ENCODE measurements at places on chromosomes 5 and 9.

- no peak for DNase-seq
Observed at GRCh38 chr9:7937761-7938491, 138.3 kb upstream of the DMAC1 start.

DNA sequence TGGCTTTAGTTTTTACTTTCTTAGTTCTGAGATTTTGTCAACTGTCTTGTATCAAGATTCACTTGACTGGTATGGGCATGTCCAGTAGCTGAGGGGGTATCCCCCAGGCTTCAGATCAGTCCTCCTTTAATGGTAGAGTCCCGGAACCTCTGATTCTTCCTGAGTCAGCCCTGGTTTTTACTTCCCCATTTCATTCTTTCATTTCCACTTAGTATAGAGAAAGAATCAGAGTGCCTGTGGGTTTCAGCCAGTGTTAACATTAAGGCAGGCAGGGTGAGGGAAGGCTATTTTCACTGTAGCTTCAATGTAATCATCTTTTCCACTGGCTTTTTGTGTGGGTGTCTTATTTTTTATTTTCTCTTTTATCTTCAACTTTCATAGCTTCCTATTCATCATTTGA, 8.3 kb upstream of the COMMD10 start:
- DNase-seq, result no peak

DNA sequence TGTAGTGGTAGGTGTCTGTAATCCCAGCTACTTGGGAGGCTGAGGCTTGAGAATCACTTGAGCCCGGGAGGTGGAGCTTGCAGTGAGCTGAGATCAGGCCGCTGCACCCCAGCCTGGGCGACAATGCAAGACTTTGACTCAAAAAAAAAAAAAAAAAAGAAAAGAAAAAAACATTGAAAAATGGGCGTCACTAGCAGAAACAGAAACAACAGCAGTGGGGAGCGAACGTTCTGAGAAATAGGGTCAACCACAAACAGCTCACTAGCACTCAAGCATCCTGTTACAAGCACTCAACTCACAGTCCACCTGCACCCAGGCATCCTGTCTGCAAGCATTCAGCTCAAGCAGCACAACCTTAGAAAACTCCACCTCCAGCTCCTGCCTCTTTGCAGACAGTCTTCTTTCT, 17.2 kb downstream of the TRIM14 start:
- no peak for DNase-seq

GRCh38 chr5:126044111-126044668, 379.0 kb upstream of the GRAMD2B start:
- DNase-seq, result no peak

DNA sequence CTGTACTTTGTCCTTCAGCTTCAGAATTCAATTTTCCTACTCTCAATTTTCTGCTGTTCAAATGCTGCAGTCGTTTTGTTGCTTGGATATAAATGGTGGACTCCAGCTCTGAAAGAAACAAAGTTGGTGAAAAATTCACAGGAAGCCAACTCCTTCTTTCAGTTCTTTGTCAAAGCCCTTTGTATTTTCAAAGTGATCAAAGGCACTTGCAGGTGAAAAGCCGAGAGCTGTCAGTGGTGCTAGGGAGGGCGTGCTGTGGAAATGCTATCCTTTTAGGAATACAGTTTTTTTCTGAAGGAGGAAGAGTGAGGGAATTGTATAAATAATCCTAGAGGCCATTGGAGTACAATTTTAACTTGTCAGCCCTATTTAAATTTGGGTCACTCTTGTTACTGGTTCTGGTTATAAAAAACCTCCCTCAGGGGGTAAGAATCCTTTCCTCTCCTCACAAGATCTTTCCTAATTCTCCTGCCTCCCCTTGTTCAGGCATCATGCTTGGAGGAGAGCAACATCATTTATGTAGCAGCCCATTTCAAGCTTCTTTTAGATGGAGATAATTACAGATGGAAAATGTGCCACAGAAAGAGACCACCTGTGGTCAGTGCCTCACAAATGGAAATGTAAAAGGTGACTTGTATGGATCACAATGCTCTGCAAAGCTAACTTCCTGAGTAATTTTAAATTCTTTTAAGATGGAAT, 62.5 kb upstream of the GHR start:
- no peak for DNase-seq

DNA sequence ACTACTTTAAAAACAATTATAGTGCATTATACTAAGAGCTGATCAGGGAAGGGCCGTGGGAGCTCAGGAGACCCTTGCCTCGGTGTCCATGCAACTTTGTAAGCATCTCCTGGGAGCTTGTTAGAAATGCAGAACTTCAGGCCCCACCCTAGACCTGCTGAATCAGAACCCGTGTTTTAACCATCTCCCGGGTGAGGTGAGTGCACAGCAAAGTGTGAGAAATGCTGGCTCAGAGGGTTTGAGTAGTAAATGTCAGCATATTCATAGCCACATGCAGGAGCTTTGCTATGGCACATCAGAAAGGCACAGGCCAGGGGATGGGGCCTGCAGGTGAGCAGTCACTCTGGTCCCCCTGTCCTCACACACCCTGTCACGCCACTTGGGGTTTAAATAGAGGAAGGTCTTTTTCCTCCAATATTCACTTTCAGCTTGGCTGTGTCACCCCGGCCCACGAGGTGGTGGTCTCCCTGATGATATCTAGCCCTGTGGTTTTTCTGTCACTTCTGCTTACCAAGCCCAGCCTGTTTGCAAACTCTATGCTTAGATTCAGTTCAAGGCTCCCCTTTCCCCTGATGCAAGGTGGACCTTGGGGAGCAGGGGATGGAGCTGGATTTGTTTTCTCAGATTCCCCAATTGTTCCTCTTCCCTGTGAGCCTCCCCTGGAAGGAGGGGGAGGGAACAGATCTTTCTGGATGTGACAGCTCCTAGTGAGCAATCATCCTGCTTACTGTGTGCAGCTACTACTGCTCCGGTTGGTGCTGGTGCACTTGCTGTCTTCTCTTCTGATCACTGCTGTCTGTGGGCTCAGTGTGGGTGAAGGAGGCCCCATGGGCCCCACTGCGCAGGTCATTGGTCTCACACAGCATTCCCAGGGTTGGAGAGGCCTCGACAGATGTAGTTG, 51.8 kb upstream of the TGFBR1 start:
- DNase-seq, result no peak

DNA sequence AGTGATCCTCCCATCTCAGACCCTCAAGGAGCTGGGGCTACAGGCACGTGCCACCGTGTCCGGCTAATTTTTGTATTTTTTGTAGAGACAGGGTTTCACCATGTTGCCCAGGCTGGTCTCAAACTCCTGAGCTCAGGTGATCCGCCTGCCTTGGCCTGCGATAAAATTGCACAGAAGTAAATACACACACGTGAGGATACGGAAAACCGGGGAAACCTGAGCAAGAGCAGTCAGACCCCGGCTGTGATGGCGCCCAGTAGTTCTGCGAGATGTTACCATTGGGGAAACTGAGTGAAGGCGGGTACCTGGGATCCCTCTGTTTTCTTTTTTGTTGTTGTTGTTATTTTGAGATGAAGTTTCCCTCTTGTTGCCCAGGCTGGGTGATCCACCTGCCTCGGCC, 114.9 kb downstream of the C9orf50 start:
- no peak for DNase-seq

- DNase-seq, result no peak
Observed at GRCh38 chr5:125463466-125464092, 717.1 kb upstream of the ZNF608 start.

GRCh38 chr9:97527626-97528528, 26.4 kb downstream of the TMOD1 start:
- DNase-seq, result no peak

DNA sequence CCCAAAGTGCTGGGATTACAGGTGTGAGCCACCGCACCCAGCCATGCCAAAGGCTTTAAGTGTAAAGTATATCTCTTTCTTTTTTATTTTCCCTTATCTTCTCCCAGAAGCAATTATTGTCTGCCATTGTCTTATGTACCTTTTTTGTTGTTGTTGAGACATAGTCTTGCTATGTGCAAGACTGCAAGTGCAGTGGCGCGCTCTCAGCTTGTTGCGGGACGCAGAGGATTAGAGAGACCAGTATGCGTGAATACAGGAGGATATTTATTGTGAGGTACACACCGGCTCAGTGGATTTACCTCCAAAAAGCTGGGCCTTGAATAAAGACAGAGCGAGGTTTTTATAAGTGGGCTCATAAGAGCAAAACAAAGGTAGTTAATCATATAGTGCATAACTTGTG, 11.8 kb downstream of the TMEM38B start:
- no peak for DNase-seq

- DNase-seq, result no peak
Observed at GRCh38 chr5:149707097-149707496, 23.0 kb upstream of the PPARGC1B start.

DNA sequence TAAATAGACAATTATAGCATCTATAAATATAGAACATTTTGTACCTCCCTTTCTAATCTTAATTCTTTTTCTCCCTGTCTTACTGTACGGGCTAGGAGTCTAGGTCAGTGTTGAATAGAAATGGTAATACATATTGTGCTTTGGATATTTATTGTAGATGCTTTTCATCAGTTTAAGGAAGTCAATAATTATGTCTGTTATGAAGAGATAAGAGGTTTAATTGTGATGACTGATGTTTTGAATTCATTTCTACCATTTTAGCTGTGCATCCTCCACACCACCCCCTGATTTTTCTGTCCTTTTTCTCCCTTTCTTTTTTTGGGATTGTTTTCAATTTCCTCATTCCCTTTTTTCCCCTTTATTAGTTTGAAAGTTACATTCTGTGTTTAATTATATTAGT, 95.8 kb downstream of the DOCK2 start:
- DNase-seq, result no peak

DNA sequence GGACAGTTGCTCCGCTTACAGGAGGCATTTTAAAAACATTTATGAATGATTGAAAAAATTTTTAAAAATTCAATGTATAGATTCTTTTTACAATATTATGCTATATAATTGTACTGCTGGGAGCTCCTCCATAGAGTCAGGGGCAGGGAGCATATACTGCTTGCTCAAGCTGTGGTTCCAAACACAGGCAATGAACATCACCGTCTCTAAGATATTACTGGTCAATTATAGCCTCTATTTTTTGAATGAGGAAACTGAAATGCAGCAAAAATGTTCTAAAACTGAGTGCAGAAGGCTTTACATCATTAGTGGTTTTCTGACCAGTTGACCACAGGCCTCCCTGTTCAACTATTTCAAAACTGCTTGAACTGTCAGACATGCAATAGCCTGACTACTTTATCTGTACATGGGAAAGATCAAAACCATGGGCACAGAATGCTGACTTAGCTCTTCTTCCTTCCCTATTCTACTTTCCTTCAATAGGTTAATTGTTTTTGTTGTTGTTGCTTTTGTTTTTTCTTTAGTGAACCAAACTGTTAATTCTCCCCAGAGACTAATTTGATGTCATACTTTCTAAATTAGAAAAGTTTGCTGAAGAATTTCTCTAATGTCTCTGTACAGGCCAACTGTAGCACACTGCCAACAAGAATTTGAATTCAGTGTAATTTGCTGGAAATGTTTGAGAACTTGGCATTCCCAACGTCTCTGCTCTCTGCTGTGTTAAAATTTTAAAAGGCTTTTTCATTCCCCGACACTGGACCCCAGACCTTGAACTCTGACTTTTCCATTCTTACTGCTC, 107.6 kb upstream of the MPDZ start:
- DNase-seq, result no peak

GRCh38 chr5:172674155-172674554, 33.1 kb downstream of the NEURL1B start:
- no peak for DNase-seq

DNA sequence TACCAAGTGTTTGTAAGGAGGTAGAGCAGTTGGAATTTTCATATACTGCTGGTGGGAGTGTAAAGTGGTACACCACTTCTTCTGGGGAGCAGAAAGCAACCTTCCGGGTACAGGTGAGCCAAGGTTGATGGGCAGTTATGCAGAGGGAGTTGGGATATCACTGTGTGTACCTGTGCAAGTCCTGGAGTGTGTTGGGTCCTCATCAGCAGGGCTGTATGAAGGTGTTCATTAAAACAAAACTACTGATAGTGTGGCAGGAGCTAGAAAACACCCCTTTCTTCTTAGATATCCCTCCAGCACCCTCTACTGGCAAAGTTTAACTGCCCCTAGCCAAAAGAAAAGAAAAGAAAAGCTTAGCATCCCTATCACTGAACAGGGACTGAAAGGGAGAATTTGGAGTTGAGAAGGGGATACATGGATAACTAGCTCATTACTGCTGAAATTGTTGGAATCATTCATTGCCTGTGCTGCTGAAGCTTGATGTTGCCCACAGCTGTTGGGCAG, 10.7 kb downstream of the MARCHF6 start:
- DNase-seq, result no peak

- DNase-seq, result no peak
Observed at GRCh38 chr9:86830356-86830755, 117.0 kb downstream of the GAS1 start.

DNA sequence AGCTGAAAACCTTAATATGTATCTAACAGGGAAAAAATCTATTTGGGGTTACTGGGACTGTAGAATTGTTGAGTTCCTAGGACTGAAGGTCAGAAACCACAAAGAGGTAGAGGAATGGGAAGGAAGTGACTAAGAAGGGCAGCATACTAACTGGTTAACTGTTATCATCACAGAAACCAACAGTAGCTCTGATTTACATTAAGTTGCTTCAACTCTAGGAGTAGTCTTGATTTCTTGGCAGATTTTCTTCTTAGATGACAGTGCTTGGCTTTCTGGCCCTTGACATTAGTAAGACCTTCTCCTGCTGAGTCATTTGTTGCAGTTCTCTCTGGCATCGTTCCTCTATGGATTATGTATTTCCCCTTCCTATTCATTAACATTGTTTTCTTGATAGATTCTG, 116.1 kb upstream of the RASA1 start:
- no peak for DNase-seq

- DNase-seq, result no peak
Observed at GRCh38 chr5:168179192-168179593, 112.3 kb upstream of the WWC1 start.

GRCh38 chr5:53442961-53443360, 37.5 kb upstream of the FST start:
- no peak for DNase-seq

GRCh38 chr5:180414176-180414575, 61.0 kb upstream of the GFPT2 start:
- DNase-seq, result no peak

DNA sequence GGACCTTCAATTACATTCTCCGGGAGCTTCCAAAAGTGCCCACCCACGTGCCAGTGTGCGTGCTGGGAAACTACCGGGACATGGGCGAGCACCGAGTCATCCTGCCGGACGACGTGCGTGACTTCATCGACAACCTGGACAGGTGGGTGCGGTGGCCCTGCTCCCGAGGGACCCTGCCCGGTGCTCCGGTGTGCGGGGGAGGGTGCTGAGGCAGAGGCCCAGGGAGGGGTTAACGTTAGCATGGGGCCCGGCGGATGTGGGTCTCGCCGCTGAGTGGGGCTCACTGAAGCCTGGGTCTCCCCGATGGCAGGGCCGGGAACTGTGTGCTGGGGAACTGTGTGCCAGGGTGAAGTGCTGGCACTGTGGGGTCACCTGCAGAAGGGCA, 10.6 kb upstream of the AJM1 start:
- DNase-seq, result no peak

DNA sequence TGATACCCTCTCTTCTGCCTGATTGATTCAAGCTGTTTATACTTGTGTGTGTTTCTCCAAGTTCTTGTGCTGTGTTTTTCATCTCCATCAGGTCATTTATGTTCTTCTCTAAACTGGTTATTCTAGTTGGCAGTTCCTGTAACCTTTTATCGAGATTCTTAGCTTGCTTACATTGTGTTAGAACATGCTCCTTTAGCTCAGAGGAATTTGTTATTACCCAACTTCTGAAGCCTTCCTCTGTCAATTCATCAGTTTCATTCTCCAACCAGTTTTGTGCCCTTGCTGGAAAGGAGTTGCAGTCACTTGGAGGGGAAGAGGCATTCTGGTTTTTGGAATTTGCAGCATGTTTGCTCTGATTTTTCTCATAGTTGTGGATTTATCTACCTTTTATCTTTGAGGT, 126.2 kb upstream of the FTMT start:
- DNase-seq, result no peak

- peak; percentile 71 for DNase-seq
Observed at GRCh38 chr5:179819296-179820126, 1.2 kb upstream of the SQSTM1 start.
